Pancreas (tissue), 10 donors: ENCODE measurements at places on chromosomes 1 and 21. TPM values are rescaled to one million over a fixed set of nuclear protein-coding genes. Genes with fewer than 3 reads are reported as not detected.

The SYNC gene
- 1.2 TPM for total RNA-seq

The CSF1 gene
- 8.4 TPM for total RNA-seq

The DDI2 gene
- total RNA-seq = 16.4 TPM

The LYST gene
- total RNA-seq = 13.7 TPM

The AMY1C gene
- total RNA-seq = not detected

The ROR1 gene
- total RNA-seq = 10.0 TPM

The OR2AK2 gene
- not detected for total RNA-seq

The PRMT2 gene
- total RNA-seq = 54.9 TPM
